ENCODE measurements at places on chromosomes 12 and 14.
A peak's percentile ranks its signal among the peaks of the same experiment; 100 is the strongest.

DNA sequence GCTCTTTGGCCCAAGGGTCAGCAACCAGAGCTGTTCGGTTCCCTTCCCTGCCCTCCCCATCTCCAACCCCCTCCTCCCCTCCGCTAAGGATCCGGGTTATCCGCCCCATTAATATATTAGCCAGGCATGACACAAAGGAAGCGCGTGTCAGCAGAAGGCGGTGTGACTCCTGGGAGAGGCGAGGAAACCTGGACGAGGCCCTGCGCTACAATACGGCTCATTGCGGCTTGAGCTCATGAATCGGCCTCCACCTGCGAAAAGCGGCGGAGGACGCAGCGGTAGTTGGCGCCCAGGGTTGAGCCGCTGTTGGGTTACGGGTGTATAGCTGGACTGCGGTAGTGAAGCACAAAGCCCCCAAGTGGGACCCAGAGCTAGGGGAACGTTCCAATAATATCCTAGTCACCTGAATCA is 9.9 kb downstream of the FOXA1 start:
- no peak for DNase-seq

- DNase-seq: no peak
Observed at GRCh38 chr12:124531906-124532305, 35.5 kb downstream of the NCOR2 start.

- no peak for DNase-seq
Observed at GRCh38 chr12:101243074-101243473, 33.0 kb upstream of the SLC5A8 start.

DNA sequence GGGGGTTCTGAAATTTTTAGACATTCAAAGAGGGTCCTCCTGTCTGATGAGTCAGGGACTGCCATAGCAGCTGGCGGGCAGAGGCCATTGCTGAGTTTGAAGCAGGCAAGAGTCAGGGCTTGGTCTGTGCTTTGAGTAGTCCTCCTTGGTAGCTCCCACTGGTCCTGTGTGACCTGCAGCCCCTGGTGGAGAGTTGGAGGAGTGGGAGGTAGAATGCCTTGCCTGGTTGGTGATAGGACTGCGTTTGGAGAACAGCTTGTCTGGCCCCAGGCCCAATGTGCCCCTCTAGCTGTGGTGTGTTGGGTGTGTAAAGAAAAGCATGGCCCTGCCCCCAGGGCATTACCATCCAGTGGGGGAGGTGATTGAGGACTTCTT is 116.7 kb downstream of the BEGAIN start:
- no peak for DNase-seq

- no peak for DNase-seq
Observed at GRCh38 chr12:65100140-65100539, 21.0 kb downstream of the WIF1 start.

DNA sequence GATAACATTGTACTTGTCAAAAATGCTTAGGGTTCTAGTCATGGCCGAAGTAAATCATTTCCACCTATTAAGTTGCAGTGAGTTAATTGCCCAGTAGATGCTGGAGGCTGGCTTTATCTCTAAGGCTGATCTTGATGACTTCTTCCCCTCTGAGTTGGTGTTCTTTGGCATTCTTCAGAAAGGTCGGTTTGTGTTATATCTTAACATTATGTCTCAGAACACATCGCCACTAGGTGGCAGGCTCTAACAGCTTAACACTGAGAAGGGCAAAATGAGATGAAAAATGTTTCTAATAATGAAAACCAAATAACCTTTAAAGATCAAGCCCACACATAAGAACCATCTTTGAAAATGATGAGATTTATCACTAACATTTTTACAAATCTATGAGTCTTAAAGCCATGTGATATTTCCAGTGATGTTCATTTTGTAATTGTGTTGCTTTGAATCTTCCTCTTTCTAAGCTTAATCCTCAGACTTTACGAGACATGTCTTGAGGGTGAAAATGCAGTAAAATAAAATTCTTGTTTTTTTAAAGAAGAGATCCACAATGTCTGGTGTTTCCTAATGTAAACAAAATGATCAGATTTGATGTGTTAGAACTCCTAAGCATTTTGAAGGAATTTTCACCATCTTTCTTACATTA is 28.6 kb downstream of the SUDS3 start:
- DNase-seq: peak; percentile 14

DNA sequence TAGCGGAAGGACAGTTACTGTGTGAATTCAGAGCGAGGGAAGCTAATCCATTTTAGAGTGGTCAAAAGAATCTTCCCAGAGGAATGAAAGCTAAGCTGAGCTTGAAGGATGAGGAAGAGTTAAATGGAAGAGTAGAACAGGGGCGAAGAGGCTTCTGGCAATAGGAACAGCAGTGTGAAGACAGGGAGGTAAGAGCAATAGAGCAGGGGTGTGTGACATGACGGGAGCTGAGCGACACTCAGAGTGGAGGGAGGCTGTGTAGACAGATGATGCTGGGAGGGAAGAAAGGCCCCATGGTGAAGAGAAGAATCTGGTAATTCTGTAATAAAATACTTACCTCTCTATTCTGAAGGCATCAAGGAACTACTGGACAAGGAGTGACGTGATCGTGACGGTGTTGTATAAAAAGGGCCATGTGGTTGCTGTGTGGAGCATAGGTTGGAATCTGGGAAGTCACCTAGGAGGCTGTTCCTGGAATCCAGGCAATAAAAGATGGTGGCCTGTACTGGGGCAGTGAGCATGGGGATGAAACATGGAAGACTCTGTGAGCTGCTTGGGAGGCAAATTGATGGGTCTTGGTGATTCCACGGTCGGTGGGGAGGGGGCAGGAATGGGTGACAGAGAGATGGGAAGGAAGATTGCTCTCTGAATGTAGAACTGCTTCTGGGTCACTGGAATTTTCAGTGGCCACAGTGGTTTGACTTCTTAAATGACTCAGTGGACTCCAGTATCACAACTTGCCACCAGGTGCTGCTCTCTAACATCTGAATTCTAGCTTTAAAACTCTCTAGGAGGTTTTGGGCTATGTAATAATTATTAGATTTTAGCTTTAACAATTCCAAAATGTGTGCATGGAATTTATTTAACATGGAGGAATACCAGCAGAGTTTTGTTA is 164.1 kb downstream of the ATP23 start:
- no peak for DNase-seq

- DNase-seq: peak; percentile 88
Observed at GRCh38 chr12:96445691-96446583, 43.4 kb upstream of the CFAP54 start.

DNA sequence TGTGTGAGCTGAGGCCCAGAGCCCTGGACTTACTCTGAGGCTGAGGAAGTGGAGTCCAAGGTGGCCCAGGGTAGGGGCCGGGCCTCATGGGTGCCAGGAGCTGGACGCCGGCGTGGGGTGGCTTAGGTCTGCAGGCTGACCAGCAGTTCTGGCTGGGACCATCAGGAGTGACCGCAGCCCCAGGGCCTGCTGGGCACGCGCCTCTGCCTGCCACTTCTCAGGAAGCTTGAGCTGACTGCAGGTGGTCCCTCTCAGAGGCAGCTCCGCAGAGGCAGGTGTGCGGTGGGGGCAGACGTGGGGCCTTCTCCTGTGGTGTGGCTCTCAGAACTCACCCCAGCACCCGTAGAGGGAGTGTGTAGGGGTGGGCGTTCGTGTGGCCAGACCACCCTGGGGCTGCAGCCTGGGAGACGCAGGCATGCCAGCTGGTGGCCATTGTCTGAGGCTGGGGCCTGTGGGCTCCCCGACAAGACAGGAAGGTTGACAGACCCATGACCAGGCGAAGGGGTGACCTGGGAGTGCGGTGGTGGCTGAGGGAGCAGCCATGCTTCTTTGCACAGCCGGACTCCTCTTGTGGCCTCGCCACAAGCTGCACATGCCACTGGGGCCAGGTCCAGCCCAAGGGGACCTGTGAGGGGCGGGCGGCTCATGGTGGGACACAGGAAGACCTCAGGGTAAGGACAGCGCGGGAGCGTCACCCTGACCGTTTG is 40.0 kb upstream of the TEX22 start:
- DNase-seq: no peak

Data from immature natural killer cell (primary cell).